ENCODE measurements at places on chromosomes 3 and 15.
A peak's percentile ranks its signal among the peaks of the same experiment; 100 is the strongest.

GRCh38 chr15:47675735-47676134, 41.6 kb upstream of the SEMA6D start:
- DNase-seq: no peak

DNA sequence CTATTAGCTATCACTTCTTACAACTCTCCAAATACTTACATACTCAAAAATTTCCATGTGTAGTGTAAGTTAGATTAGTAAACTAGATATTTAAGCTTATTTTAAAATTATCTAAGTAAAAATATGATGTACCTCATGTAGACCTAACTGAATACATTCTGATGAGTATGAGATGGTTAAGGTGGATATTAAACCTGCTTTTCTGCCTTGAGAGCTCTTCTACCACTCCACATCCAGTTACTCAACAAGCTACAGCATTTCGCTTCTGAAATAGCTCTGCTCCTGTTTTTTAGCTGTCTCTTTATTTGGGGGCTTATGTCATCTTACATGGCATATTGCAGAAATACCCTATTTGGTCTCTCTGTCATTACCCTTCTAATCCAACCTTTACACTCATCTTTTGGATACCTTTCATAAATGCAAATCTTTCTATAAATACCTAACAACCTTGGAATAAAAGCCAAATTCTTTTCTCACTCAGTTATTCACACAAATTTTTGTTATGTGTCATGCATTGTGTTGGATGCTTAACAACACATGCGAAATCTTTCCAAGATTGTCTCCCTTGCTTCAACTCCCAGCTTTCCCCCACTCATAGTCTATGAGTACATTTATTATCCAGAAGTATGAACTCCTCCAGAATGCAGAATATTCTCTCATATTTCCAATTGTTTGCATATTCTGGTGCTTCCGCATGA, 92.0 kb downstream of the ALCAM start:
- no peak for DNase-seq

DNA sequence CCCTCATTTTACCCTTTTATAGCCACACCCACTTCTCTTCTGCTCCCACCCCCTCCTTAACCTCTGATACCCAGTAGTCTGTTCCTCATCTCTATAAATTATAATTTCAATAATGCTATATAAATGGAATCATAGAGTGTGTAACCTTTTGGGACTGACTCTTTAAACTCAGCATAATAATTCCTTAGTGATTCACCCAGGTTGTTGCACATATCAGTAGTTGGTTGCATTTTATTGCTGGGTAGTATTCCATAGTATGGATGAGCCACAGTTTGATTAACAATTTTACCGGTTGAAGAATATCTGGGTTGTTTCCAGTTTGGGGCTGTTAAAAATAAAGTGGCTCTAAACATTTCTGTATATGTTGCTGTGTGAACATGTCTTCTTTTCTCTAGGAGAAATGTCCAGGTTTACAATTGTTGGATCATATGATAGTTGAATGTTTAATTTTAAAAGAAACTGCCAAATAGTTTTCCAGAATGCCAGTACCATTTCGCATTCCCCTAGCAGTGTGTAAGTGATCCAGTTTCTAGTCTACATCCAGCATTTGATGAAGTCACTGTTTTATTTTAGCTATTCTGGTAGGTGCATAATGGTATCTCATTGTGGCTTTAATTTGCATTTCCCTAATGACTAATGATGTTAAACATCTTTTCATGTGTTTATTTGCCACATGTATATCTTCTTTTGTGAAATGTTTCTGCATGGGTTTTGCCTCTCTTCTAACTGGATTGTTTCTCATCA, 68.5 kb downstream of the VPS8 start:
- no peak for DNase-seq

DNA sequence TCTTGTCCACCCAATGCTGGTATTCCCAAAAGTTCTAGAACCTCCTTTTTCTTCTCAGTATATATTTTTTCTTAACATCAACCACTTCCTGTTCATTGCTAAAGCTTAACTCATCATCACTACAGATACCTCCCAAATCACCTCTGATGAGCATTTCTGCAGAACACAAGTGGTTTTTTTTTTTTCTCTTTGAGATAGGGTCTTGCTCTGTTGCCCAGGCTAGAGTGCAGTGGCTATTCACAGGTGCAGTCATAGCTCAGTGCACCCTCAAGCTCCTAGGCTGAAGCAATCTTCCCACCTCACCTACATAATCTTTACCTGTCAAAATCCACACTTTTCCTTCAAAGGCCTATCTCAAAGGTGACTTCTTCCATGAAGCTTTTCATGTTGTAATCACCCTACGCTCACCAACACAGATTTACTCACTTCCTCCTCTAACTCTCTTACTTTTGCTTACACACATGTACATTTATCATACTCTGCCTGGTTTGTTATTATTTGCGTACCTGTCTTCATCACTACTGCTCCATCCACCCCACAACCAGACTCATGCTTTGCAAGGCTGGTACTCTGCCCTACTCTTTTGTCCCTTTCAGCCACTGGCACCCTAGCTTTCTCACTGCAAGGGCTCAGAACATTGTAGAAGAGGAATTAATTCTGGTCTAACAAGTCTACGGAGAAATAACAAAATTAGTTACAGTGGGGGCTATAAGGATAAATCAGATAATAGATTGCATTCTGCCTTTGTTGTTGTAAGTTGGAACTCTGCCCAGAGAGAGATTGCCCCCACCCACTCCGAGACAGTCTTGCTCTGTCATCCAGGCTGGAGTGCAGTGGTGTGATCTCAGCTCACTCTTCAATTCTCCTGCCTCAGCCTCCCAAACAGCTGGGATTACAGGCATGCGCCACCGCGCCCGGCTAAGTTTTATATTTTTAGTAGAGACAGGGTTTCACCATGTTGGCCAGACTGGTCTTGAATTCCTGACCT, 27.5 kb downstream of the HERC1 start:
- no peak for DNase-seq

DNA sequence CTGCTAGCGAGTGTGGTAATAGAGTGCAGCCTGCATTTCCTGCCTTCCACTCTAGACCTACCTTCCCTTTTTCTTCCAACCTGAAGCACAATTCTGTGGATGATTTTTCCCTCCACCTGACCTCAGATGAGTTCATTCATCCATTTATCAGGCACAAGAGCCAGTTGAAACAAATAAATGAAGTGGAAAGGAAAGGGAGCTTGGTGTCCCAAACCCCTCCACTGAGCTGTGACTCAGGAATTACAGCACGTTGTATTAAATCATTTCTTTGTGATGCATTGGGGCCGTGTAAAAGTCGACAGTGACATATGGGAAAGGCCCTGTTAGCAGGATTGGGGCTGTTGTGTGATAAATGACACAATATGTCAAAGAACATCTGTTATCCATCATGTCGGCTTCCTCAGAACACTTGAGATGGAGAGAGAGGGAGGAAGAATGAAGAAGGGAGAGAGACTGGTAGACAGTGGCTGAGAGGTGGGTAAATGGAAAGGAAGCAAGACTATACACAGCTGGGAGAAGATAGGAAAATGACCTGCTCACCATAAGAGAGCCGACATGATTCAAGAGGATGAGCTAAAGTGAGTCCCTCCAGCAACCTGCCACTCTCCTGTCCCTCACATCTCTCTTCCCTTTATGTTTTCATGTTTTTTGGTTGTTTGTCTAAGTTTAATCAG, 366.0 kb downstream of the AGBL1 start:
- no peak for DNase-seq

DNA sequence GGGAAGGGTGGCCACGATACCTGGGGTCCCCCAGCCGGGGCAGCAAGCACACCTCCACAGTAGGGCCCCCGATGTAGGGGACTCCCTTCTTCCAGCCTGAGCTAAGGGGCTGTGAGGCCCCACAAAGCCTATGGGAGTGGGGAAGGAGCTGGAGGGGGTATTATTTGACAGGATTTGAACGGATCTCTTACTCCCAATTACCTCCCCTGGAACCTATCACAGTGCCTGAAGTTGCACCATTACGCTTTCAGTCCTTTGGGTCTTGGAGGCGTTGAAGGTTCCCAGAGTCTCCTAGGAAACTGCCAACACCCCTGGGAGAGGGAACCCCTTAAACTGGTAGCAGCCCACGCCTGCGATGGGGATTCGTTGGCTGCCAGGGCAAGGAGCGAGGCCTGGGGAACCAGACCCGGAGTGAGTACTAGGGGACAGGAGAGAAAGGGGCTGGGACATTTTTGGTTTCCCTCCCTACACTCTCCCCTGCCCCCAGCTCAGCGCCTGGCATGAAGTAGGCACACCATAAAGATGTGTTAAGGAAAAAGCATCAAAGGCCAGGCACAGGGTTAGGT, 409 bp upstream of the LHFPL4 start:
- peak; percentile 7 for DNase-seq

DNA sequence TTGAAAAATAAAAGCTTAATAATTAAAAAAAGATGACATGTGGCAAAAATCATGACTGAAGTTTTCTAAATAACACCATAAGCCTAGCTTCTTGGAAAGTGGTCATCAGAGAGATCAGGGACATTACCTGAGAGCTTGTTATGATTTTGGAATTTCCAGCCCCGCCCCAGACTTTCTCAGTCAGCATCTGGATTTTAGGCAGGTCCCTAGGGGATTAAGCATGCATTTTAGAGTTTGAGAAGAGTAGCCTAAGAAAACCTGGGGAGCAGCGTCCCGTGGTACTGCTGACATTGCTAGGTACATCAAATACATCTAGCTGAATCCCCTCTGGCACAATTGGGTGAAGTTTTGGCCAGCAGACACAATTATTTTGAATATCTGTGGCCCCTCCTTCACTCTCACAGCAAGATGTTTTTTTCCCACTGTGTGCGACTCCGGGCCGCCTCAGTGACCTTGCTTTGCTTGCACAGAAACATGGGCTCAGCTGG, 58.7 kb upstream of the MEF2A start:
- DNase-seq: no peak

DNA sequence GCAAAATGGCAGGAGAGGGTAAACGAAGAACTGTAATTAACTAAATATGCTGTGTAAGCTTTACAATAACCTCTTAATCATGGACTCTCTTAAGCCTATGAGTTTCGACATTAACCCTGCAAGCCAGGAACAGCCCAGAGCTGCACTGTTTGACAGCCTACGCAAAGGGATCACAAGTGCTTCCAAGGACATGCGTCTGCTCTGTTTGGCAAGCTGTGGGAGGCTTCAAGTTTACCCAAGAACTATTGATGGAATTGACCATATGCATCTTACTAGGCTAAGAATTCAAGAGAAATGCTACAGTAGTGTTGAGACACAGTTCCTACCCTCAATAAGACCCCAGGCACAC, 66.0 kb downstream of the PDZRN3 start:
- no peak for DNase-seq

DNA sequence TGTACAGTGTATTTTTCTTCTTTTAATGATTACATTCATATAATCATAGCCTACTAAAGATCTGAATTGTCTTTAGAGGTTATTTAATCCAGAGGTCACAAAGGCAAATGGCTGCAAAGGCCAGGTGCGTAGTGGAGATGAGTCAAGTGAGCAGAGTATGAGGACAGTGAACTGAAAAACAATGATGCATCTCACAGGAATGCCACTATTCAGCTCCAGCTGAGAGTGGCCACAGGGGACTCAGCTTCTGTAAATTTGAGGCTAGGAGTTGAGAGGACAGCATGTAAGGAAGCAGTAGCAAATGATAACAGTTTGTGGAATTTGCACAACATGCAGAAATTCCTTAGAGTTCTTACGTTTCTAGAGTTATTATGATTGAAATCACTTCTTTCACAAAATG, 50.4 kb downstream of the COL6A5 start:
- DNase-seq: no peak

DNA sequence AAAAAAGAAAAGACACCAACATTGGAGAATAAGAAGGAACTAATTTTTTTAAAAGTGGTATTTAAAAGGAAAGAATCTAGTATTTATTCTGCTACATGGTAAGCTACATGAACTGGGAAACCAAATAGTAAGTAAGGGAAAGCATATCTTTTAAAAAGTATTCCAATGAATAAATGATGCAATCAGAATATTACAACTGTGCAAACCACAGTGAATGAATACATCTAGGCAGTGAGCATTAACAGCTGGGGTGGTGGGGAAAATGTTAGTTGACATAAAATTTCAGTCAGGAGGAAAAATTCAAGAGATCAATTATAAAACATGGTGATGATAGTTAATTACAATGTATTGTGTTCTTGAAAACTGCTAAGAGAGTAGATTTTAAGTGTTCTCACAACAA, 16.9 kb downstream of the ICE2 start:
- DNase-seq: no peak

- DNase-seq: no peak
Measured at GRCh38 chr3:105996781-105997180, 128.0 kb upstream of the CBLB start.

GRCh38 chr3:23809294-23809693, 3.5 kb downstream of the UBE2E1 start:
- DNase-seq: no peak

DNA sequence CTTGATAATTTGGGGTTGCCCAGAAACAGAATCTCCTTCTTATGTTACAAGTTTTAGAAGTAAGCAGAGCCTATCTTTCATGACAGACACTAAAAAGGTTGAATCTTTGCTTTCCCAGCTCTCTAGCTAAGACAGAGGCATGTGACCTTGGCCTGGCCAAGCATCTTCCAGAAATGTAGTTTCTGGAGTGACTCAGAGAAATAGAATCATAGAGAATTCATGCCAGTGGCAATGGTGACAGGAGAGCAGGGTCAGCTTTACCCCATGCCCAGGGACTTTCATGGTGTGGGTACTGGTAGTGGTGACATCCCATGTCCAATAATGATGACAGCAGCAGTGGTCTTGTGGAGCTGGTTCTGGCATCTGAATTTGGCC, 4.0 kb upstream of the PARP6 start:
- DNase-seq: no peak

GRCh38 chr3:85251766-85252165, 293.0 kb downstream of the CADM2 start:
- DNase-seq: no peak

DNA sequence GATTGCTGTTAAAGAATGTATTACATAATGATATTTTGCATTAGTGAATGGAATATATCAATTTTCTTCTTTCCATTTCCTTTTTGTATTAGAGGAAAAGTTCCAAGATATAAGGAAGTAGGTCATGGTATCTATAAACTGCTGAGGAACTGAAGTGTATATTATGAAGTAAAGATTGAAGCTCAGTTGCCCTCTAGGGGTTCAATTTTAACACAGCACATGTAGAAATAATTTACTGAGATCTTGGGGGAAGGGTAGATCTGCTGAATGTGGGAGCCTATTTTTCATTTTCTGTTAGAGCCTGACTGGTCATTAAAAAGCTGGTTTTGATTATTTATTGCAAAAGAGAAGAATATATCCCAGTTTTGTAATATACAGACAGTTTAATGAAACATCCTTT, 45.2 kb downstream of the CMC1 start:
- DNase-seq: peak; percentile 60

GRCh38 chr3:129360705-129361460, 67.6 kb downstream of the EFCAB12 start:
- peak; percentile 7 for DNase-seq
